Effector CD8-positive, alpha-beta T cell (primary cell): ENCODE measurements at places on chromosomes 2 and 18.
A peak's percentile ranks its signal among the peaks of the same experiment; 100 is the strongest.

- no peak for DNase-seq
Measured at GRCh38 chr2:131966256-131966655, 195.5 kb downstream of the ANKRD30BL start.

GRCh38 chr2:112694182-112694581 lies 26.6 kb upstream of the NT5DC4 start:
- DNase-seq = no peak

- DNase-seq = no peak
Measured at GRCh38 chr2:224518806-224519580, 66.2 kb downstream of the CUL3 start.

- DNase-seq = no peak
Measured at GRCh38 chr2:232495292-232495691, 7.7 kb upstream of the ECEL1 start.

GRCh38 chr2:37585295-37585908 lies 86.0 kb downstream of the CDC42EP3 start:
- no peak for DNase-seq

DNA sequence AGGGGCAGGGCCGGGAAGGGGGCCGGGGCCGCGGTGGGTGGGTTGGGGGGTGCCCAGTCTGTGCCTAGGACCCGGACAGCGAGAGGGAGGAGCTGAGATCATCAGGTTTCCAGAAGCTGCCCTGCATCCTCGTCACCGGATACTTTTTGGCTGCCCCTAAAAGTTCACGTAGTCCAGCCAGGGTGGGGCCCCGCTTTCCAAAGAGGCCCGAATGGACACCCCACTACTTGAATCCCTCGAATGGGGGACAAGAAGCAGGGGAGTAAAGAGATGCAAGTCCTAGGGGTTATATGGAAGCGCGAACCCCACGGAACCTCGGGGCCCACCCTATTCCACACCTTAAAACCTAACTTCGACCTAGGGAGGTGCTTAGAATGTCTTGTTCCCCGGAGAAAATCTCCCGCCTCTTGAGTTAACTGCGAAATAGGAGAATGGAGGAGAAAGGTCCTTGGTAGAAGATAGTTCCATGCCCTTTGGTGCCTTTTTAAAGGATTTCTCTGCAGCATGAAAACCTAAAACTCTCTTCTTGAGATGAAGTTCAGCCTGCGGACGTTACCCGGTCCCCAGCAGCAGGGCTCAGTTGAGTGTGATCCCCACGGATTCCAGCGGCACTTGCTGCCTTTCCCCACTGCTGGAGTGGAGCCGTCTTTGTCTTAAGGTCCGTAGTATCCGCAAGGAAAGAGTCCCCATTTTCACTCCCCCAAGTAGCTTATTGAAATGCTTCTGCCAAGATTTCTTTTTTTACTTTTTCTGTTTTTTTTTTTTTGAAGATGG lies 2.1 kb upstream of the RNF152 start:
- no peak for DNase-seq

- DNase-seq = no peak
Measured at GRCh38 chr2:45577441-45577840, 33.6 kb downstream of the SRBD1 start.

DNA sequence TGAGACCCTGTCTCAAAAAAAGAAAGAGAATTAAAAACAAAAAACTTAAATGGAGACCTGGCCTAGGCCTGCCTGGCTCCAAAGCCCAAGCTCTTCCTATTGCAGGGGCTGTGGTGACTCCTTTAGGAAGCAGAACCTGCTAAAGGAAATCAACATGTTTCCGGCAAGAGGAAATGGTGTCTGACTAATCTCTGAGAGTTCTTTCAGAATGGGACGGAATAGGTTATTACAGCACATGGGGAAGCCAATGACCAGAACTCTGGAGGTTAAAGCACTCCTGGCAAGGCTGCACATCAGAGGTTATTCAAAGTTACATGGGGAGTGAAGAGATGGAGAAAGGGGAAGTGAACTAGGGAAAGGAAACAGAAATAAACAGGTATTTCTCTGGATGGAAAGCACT lies 21.4 kb downstream of the KIF3C start:
- DNase-seq = no peak

DNA sequence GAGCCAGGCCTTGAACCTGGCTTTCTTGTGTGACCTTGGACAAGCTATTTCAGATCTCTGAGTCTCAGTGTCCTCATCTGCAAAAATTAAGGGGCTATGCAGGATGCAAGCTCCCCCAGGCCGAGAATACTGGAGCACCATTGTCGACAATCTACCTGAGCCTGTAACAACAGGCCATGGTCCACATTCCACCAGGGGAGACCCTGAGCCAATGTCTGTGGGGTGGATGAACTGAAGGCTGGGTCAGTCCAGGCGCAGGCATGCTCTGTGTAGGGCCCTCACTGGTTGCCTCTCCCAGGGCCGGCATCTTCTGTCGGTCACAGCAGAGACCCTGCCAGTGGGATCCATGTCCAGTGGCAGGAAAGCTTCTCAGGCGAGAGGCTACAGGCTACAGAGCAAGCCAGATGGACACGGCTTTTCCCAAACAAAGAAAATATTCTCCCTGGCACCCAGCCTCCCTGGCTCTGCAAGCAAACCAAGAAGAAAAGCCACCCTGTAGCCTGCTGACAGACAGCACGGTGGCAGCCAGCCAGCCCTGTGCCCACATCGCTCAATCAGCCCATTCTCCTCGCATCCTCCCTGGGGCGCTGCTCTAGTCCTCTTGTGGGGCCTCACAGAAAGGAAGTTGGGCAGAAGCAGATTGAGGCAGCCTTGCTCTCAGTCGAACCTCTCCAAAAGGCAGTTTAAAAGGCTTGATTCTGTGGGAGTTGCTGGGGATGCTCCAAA lies 48.7 kb upstream of the FZD7 start:
- no peak for DNase-seq

GRCh38 chr2:165239230-165239629 lies at the start of gene SCN2A:
SCN2A (plus strand) TSS chr2:165239414; CDS start chr2:165295824, 56,410 bp downstream.
- no peak for DNase-seq

- DNase-seq = no peak
Measured at GRCh38 chr2:238580486-238580885, 153.8 kb downstream of the ASB1 start.

- no peak for DNase-seq
Measured at GRCh38 chr2:70403267-70404053, 101.6 kb upstream of the FAM136A start.

DNA sequence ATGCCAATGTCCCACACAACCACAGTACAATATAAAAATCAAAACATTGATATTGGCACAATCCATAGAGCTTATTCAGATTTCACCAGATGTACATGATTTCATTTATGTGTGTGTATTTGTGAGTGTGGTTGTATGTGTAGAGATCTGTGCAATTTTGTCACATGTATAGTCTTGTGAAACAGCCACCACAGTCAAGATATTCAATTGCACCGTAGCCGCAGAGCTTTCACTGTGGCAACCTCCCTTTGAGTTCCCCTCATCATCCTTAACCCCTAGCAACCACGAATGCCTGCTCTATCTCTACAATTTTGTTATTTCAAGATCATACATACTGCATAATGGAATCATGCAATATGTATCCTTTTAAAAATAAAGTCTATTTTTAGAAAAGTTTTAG lies 391.3 kb downstream of the SETBP1 start:
- DNase-seq = no peak

GRCh38 chr2:218810256-218810655 lies 21.3 kb downstream of the PRKAG3 start:
- no peak for DNase-seq

DNA sequence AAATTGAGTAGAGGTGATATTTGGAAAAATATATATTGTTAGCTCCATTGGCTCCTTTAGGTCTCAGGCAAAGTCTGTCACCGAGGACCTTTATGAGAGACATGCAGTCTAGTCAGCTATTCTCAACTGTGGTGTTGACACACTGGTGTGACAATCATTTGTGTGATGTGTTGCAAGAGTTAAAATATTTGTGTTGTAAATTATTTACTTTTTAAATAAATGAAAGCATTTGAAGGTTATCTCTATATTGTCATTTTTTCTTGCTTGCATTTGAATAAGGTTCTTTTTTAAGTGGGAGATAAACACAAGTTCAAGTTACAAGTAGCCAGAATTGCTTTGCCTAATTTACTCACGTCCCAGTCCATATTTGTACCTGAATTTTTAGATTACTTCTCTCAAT lies 4.3 kb downstream of the REL start:
- no peak for DNase-seq

DNA sequence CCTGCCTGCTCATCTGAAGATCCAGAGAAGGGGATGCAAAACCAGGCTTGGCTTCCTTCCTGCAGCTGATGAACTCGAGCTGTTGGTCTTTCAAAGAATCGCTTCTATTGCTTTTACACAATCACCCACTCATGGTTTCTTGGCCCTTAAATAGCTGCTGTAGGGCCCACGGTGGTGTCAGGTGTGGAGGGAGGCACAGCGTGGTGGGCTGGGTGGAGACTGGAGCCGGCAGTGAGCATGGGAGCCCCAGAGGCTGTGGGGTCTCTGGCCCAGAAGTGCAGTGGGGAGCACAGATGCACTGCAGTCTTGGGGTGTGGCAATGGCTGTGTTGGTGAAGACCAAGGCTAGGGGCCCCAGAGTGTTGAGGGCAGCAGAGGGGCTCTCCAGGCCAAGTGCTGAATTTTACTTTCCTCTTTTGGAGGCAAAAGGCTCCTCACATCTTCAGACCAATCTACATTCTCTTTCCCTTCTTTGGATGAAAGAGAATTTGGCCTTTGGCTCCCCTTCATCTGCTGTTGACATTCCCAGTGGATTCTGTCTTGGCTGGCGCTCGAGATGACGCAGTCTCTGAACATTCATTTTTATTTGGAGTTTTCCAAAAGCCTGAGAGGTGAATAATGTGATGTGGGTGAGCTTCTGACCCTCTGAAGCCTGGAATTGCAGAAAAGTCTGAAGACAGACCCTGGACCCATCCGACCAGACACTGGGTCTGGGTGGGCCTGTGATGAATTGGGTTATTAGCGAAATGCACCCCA lies 70.1 kb upstream of the ASB18 start:
- no peak for DNase-seq

DNA sequence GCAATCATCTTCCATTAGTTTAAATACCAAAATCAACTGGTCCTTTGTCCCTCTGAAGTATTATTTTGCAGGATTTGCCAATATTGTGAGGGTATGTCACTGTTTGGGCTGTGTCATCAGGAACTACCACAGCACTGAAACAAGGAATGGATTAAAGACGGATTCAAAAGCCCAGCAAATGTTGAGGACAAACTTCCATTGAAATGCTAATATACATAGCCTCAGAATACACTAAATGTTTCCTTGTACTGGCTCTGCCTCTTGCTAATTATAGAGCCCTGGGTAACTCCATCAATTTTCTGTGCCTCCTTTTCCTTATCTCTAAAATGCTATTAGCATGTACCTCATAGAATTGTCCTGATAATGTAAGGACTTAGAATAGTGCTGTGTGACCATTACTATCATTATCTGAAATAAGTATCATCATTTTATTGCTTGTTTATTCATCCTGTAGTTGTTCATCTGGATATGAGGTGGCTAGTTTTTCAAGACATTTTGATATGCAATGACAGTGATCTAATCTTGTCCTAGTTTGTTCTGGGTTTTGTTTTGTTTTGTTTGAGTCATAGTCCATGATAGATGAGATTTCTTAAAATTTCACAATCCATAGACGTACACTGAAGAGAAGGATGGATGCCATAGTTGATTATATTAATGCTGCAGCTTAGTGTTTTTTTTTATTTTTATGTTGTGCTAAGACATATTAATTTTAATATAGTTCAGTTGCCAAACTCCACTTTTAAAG lies 333.4 kb upstream of the KCNH7 start:
- DNase-seq = no peak

DNA sequence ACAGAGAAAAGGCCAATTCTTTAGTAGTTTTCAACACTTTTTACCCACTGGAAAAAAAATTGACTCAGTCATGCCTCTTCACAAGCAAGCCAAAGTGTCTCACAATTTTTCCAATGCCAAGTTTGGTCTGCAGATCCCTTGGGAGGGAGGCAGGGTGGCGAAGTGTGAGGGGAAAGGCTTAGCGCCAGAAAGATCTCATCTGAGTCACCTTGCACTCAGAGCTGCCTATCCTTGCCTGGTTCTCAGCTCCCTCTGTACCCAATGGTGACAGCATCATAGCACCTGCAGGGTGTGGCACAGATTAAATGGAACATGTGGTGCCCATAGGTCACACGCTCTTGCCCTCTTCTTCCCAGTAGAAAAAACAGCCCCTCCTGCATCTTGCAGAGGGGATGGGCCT lies 55.2 kb upstream of the GYPC start:
- DNase-seq = no peak

- no peak for DNase-seq
Measured at GRCh38 chr18:76432970-76433767, 61.9 kb downstream of the ZNF516 start.

DNA sequence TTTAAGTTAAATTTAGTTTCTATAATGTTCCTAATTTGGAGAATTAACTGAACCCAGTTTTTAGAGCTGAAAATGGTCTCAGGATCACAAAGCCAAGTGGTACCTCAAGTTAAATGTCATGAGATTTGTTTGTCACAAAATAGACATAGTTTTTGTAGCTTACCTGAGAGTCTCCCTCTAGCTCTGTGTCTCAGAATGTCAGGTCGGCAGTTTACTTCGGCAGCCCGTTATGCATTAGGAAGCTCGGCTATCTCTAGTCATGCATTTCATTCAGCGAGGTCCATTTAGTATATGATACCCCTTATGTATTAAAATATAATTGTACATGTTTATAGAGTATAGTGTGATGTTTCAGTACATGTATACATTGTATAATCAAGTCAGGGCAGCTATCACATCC lies 155.6 kb downstream of the EML6 start:
- DNase-seq = no peak

DNA sequence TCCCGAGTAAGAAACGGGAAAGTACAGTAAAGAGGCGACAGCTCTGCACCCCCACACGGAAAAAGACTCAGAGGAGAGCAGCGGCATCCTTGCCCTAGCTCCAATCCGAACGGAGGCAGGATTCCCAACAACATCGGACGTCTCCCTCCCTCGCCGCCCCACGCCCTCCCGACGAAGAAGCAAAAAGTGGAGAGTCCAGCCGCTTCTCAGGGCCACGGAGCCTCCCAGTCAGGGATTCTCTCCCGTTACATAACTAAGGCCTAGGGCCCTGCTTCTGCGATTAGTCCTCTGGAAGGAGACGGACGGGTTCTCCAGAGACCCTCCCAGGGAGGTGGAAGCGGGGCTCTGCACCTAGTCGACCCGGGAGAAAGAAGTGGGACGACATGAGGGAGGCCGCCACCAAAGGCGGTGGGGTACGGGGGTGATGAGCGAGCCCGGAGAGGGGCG lies 587 bp downstream of the SUMO1 start:
- no peak for DNase-seq

GRCh38 chr18:22169011-22169888 lies at the start of gene GATA6:
GATA6 (plus strand) TSS chr18:22169589; CDS start chr18:22171145, 1,556 bp downstream.
- DNase-seq = peak; percentile 3

DNA sequence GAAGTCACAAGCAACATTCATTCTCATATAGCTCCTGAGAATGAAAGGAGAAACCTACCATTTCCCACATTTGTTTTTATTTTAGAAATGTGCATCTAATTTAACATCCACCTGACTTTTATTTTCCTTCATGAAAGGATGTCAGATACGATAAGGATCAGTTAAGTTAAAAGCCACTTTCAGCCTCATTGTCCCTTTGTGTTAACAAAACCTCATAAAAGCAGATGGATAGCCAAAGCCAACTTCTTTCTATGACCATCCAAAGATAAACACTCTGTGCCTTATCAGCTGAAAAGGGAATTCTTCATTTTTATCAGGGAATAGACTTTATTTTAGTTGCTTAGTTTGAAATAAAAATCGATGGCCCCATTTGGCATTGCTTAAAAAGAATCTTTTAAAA lies 25.7 kb upstream of the RIT2 start:
- DNase-seq = no peak

- DNase-seq = no peak
Measured at GRCh38 chr2:219446101-219446504, 11.5 kb downstream of the SPEG start.
